ENCODE measurements at places on chromosomes 2 and 18.

DNA sequence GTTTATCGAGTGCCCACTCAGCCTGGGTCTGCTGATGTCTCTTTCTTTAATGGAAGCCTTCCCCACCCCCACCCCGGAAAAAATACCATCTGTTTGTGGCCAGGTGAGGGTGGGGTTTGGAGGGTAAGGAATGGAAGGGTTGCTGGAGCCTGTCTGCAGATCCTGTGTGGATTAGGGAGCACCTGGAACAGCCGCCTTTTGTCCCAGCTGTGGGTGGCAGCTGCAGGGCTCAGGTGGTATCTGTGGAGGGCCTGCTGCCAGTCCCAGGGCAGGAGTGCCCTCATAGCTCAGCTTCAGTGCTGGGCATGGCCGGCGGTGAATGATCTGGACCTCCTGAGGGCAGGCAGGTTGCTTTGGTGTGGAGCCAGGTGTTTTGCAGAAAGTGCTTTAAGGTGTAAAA, 45.3 kb downstream of the IMPA2 start:
- no peak for DNase-seq

GRCh38 chr2:85318222-85319074, 9.3 kb downstream of the TGOLN2 start:
- DNase-seq = no peak

DNA sequence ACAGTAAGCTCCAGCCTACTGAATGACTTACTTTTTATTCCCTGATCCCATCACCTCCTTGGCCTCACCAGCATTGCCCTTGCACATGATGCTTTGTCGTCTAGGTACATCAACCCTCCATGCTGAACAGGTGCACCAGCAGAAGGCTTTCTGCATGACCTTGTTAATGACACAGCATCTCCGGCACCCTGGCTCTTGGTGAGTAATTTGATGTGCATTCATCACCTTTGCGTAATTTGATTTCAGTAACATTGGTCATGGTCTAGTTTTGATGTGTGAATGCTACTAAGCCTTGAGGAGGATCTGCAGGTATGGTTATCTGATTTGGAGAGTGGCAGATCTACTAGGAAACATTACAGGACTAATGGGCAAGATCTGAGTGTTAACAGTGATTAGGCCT, 103.6 kb downstream of the STK39 start:
- no peak for DNase-seq

DNA sequence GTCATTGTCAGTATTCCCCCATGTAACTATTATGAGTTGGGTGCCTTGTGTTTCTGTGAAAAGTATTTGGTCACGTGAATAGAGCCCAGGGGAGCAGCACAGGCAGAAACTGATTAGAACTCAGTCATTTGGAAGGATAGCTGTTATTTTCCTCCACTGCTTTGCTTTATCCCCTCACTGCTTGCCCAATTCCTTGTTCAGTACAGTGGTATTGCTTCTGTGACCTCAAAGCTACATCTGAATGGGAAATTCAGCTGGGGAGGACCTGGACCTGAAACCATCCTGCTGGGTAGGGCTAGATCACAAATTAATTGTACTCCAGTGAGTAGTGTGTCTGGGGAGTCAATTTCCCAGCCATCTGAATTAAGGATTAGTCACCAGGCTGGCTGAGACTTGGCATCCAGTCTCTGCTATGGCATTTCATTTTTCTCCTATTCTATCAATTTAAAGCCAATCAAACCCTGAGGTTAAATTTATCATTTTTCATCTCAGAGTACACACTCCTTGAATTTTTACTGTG, 1231.6 kb upstream of the GYPC start:
- no peak for DNase-seq

DNA sequence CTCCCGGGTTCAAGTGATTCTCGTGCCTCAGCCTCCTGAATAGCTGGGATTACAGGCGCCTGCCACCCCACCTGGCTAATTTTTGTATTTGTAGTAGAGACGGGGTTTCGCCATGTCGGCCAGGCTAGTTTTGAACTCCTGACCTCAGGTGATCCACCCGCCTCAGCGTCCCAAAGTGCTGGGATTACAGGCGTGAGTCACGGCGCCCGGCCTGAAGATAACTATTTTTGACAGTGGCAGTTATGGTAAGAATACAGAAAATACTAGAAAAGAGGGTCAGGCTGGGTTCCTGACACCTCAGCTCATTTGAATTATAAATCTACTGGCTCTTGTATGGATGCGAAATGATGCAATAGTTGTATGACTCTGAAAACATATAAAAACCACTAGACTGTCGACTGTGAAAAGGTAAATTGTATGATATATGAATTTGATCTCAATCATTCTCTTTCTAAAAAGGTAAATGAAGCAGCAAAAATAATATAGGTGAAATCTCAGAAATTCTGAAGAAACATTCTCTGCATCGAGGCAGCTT, 11.1 kb upstream of the DGKD start:
- DNase-seq = no peak

GRCh38 chr18:58046093-58046793, 2.2 kb downstream of the NEDD4L start:
- no peak for DNase-seq

- DNase-seq = peak; percentile 50
These were observed 13.2 kb downstream of the ZNF804A start for GRCh38 chr2:184611361-184612085.

DNA sequence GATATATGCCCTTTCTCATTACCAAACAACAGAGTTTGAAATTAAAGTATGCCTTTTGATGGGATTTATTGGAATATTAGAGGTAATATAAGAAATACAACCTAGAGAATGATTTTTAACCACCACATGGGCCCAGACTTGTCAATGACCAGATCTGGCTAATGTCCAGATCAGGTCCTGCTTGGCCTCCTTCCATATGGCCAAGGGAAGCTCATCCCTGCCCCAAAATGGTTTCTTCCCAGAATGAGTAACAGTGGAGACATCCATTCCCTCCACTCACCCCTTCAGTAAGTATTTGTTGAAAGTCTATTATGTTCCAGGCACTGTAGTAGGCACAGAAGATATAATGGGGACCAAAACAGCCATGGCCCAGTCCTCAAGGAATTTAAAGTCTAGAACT, 54.9 kb downstream of the ANTXR1 start:
- no peak for DNase-seq

DNA sequence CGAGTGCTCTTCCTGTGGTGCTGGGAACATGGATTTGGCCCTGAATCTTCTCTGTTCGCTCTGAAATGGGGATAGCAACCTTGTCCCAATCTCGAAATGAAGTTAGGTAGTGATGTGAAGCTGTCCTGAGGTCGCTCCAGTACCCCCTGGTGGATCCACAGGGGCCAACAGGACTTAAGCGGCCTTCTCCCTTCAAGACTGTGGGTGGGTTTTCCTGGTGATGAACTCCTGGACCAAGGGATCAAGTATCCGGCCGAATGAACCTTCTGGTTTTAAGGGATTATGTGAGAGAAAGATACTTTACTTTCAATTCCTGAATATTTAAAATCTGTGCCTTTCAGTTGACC, 156.5 kb downstream of the NAPG start:
- no peak for DNase-seq

DNA sequence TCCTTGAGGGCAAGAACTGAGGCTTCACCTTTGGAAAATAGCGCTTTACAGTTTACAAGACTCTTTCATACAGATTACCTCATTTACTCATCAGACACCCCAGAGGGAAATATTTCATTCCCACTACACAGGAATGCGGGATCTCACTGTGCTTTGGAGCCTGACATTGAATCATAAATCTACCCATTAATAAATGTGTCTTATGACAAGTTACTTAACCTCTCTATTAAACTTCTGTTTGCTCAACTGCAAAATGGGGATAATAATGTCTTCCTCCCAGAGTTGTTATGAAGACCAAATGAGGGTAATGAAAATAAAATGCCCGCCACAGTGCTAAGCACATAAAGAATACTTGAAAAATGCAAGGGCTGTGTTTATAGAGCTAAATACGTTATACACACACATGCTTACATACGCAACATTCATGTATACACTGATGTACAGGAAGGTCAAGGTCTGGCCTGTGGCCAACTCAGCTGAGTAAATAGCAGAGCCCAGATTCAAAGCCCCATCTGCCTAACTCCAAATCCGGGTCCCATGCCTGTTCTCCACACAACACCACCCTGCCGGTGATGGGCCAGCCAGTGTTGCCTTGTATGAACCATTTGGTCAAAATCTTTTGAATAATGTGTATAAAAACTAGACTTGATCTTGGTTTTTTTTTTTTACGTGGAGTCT, 77.8 kb upstream of the STPG4 start:
- DNase-seq = no peak

DNA sequence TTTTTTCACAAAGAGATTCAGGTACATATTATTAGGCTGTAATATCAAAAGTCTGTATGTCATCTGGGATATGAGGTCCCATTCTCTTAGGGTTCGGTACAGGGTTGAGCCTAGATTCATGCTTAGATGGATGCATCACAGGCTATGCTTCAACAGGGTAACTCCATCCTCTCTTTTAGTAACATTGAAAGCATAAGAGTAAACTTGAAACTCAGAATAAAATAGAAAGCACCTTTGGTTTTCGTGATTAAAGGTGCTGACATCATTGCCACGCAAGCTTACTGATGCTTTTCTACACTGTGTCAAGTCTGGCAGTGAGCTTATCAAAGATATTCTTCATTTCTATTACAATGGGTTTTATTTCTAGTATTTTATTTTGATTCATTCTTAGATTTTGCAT, 419.1 kb upstream of the DSEL start:
- no peak for DNase-seq

DNA sequence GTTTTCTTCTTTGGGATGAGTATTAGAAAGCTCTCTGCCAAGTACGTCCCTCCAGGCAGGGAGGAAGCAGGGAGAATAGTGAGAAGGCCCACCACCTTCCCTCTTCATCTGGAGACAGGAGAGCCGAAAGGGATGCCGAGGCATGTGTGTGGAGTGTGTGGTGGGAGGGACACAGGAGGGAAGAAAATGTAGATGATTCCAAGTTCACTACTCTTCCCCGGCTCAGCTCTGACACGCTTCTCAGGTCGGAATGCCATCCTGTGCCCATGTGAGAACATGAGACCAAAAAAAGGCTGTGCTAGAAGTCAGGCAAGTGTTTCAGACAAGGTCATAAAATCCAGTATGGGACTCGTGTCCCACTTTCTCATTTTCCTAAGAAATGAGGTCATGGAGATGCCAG, 47.4 kb downstream of the GYPC start:
- DNase-seq = no peak

DNA sequence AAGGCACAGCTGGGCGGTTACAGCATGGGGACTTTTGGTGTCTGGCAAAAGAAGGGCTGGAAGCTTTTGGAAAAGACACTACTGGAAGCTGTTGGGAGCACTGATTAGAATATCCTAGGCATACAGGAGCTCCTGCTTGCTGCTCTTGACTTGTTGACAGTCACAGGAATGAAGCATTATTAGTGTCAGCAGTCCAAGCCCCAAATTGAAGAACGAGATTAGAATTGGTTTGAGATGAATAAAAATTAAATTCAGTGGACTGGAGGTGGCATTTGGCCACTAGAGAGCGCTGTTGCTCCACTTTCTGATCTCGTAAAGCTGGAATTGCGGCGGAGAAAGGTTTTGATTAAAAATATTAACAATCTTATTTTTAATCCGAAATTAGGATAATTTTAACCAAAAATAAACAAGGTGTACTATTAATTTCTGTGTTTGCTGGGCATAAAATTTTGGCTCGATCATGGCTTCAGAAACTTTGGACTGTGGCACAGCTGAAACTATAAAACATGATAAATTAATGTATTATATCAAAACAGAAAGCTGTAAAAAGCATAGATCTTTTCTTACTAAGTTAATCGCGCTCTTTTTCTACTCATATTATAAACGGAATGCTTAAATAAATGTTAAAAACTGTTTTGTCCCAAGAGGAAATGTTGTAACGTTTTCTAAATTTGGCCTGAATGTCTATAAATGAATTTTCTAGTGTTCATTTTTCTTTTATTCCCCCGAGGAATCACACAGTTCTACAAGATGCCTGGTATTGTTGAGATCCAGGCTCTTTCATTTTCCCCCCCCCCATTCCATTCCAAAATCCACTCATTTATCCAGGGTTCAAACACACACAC, 2.4 kb upstream of the HOXD8 start:
- peak; percentile 65 for DNase-seq

DNA sequence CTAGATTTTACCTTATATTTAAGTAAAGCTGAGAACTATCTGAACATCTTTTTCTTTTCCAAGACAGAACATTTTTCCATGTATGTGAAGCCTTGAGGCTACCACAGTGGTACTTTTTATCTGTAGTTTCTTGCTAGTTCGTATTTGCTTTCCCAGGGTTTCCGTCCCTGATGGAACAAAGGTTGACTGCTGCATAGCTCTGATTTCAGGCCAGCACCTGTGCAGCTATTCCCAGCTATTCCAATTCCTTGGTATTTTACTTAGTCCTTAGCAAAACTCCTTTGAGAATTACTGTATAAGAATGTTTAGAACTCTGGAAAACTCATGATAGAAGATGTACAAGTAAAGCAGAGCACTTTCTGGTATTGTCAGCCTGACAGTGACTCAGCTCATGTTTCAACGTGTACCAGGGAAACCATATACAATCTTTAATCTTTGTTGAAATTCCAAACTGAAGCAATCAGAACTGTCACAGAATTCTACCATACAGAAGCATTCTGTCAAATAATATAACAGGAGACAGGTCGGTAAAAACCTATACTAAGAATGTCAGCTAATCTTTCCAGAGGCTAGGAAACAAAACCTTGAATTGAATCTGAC, 162.2 kb downstream of the PKP4 start:
- DNase-seq = no peak

- DNase-seq = no peak
These were observed 146.0 kb downstream of the UBE2E3 start for GRCh38 chr2:181126311-181126868.

GRCh38 chr2:3168230-3168891, 209.3 kb downstream of the EIPR1 start:
- DNase-seq = no peak

DNA sequence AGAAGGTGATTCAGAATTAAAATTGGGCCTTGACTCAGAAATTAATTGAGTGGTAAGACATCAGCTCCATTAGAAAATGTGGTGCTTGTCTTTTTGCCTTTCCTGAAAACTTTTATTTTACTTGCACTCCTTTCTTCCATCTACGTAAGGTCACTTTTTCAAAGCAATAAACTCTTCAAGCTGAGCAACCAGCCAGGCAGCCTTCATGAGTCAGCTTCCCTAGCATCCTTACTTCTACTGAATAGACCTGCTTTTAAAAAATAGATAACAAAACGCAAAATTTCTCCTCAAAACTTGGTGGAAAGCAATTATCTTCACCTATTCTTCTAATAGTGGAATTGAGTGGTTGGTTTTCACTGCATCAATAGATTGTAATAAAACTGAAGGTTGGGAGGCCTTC, 504.2 kb downstream of the ARHGAP15 start:
- DNase-seq = no peak

DNA sequence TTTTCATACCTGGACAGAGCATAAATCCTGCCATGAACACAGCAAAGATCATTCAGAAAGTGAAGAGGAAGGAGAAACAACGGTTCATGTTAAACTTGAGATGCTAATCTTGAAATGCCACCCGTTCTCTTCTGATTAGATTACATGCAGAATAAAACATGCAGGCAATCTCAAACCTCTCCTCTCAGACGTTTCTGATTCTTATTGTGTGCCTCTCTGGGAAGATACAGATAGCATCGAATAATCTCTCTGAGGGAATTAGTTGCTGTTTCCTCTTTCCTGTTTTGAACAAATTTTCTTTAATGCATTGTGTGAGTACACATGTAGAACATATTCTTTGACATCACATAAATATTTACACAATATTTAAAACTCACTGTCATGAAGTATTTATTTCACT, 313.4 kb downstream of the PRKCE start:
- no peak for DNase-seq
